ENCODE measurements at places on chromosomes 12 and 14.

GRCh38 chr14:50955373-50956043 is 11.2 kb upstream of the PYGL start:
- DNase-seq = peak; percentile 75

DNA sequence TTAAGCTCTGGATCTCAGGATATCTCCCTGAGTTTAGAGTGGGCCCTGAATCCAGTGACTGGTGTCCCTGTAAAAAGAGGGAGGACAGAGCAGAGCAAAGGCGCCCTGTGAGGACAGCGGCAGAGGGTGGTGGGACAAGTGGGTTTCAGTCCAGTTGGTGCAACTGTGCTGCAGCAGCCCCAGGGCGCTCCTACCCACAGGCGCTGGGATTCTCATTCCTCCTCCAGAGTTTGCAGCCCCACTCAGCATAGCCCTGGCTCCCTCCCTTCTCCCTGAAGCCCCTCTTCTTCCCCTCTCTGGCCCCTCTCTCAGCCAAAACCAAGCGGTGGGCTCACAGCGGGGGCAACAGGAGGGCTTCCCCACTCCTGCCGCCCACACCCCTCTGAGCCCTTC is 1.6 kb downstream of the TMEM179 start:
- DNase-seq = peak; percentile 50

- DNase-seq = no peak
Observed at GRCh38 chr12:6148061-6148460, 23.6 kb upstream of the VWF start.

DNA sequence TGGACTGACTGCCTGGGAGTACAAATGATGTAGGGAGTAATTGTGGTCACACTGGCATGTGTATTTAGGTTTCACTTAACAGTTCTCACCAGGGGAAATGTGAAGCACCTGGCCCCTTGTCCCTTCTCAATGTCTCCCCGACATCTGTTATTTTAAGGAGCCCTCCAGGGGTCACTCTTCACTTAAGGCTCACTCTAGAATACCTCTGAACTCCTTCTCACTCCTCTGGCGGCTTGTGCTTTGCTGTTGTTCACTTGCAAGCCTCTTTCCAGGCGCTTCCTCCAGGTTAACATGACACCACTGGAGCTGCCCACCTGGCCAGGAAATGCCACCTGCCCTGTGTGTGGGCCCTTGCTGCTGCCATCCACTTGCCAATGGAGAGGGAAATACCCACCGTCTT is 56.5 kb upstream of the GZMB start:
- DNase-seq = no peak

DNA sequence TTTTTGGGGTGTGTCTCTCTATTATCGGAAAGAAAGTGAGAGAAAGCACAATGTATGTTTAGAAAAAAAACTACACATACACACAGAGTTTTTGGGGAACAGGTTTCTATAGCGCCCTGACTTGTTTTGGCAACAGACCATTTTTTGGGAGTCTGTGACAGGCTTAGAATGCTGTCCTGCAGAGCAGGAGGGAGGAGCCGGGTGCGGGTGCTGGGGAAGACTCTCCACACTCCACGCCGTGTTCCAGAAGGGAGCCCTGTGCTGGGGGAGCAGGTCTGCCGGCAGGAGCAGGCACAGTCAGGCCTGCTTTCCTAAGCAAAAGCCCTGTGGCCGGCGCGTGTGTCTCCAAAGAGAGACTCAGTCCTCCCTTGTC is 26.5 kb downstream of the CD9 start:
- DNase-seq = peak; percentile 76

- no peak for DNase-seq
Observed at GRCh38 chr14:90696720-90697119, 119.5 kb downstream of the TTC7B start.

GRCh38 chr12:57840726-57841125 is 5.8 kb downstream of the CTDSP2 start:
- DNase-seq = no peak

GRCh38 chr12:6635375-6635855 is 344 bp downstream of the LPAR5 start:
- DNase-seq = no peak

DNA sequence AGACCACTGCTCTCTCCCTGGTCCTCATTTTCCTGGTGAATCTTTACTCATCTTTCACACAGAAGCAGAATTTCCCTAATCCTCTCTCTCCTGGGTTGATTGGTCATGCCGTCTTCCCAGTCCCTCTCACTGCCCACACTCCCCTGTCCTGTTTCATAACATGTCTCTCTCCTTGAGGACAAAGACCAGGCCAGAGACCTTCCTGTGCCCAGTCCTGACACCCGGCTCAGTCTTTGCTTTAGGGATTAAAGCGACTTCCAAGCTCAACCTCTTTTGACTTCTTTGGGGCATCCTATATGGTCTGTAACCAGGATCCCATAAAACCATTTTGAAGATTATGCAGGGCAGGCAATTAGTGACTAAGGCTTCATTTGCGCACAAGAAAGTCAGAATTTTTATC is 105.5 kb downstream of the BCL11B start:
- DNase-seq = no peak

DNA sequence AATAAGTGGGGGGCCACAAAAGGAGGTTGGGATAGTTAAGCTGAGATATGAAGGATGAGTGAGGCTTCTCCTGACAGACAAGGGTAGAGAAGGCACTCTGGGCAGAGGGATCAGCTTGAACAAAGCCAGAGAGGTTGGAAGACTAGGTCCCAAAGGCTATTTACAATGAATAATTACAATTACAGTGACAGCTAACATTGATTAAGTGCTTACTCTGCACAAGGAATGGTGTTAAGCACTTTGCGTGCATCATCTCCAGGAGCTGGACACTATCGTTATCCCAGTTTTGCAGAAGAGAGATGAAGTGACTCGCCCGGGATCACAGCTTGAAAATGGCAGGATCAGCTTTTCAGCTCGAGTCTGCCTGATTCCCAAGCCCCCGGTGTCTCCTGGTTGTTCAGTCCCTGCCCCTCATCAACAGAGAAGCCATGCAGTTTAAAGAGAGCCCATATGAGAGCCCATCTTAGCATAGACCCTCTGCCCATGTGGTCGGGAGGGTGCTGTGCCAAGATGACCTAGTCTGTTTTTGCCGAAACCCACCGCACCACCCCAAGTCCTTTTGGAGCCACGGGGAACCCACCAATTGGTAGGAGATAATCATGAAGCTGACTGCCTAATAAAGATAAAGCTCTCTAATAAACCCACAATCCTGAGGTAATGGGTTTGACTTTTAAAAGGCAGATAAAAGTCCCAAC is 89.9 kb upstream of the HSPB8 start:
- no peak for DNase-seq

DNA sequence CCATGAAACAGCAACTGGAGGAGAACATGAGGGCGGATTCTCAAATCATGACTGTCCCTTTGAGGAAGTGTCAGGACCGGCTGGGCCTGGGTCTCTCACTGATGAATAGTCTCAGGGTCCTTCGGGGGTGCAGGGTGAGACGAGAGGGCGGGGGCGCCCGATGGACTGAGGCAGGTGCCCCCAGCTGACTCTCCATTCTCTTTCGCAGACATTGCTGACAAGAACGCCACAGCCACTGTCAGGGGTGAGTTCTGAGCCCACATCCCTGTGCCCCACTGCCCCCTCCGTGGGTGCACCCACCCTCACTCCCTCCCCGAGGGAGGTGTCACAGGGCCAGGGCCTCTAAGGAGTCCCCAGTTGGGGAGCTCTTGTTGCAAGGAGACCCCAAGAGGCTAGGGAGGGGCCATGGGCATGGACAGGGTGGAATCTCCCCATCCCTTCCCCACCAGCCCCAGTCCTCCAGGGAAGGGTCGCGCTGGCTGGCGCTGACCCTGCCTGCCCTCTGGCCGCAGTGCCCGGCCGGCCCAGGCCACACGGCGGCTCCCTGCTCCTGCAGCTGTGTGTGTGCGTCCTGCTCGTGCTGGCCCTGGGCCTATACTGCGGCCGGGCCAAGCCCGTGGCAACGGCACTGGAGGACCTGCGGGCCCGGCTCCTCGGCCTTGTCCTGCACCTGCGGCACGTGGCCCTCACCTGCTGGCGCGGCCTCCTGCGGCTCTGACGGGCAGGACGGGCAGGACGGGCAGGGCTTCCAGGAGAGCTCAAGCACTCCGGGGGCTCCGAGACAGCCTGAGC is 8.7 kb downstream of the C14orf180 start:
- DNase-seq = no peak

DNA sequence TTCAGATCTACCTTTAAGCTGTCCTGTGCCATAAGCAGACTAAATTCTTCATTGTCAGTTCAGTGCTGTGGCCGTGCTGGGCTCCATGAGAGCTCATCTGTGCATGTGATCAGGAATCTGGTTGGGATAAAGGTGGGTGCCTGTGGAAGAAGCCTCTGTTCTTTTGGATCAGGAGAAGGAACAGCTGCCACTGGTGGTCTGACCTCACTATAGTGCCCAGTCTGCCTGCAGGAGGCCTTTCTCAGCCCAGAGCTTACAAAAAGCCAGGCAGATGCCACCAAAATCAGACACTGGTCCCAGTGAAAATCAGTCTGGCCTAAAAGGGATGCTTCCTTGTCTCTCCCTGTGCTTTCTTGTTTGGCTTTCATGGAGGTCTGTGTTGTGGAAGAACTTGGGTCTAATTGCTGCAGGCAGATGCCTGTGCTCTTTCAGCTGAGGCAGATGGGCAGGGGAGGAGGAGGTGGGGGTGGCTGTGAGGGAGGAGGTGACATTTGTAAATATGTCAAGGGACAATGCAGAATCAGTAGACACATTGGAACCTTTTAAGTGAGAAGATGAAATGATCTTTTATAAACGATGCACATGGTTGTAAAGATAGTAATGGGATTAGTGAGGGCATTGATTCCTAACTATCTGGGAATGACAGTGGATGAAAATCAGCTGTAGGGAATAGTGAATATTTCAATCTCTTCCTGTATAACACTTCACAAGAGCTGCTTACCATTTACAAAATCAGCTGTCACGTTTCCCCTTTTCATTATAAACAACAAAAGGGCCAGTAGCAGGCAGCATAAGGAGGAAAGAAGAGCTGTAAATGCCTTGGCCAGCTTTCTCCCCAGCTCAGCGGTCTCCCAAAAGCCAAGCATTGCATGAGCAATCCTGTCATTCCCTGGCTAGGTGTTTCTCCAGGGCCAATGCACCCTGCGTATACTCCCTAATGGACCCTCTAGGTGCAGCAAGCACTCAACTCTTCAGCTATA is 44.6 kb downstream of the CACNA2D4 start:
- no peak for DNase-seq

DNA sequence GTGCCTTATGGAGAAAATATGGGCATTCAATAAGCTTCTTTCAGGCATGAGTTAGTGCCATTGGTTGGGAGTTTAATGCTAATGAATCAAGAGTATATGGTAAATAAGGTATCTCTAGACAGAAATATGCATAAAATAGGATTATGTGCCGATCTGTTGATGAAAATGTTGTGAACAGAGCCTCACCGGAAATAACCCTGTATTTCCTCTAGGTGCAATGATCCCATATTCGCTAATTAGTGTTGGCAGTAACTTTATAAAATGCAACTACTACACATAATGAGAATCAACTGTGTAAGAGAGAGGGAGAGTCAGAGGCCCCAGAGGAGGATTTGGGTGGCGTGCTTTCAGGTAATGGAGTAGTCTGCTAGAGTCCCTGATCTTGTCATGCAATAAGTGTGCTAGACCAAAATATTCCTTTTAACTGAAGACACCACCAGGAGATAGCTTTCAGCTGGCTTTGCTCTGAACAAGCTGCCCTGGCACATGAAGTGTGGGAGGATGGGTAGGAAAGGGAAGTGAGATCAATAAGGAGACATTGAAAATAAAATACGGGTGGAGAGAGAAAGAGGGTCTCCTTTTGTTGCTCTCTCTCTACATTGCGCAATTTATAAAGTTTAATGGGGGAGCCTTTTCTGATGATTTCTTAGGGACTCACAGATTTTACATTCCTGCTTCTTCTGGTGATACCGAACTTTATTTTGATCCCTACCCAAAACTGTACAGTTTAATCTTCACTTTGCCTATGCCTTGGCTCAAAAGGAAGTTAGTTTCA is 68.6 kb upstream of the PLXNC1 start:
- DNase-seq = no peak

DNA sequence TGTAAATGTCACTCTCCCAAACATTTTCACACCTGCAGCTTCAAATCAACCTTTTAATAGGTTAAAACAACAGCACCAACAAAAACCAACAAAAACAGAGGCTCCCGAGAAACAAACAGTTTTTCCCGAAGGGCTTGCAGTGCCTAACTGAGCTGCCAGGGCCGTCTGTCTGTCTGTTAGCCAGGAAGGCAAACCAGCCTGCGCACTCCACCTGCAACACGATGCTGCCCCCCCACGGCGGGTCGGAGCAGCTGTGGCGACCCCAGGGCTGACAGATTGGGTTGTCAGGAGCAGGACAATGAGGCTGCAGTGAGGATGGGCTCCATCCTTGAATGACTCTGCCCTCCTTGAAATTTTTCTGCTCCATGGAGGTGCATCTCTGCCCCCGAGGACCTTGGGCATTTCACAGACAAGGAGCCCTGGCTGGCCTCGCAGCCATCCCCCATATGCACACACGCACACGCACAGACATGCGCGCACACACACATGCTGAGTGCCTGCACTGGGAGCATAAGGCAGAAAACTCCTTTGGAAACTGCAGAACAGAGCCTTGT is 2.6 kb downstream of the RTL1 start:
- DNase-seq = no peak

GRCh38 chr14:74348241-74348734 is at the start of gene VRTN:
VRTN (plus strand) TSS chr14:74348471; CDS start chr14:74356784, 8,313 bp downstream.
- DNase-seq = no peak

- no peak for DNase-seq
Observed at GRCh38 chr12:117803001-117803400, 165.8 kb downstream of the KSR2 start.

DNA sequence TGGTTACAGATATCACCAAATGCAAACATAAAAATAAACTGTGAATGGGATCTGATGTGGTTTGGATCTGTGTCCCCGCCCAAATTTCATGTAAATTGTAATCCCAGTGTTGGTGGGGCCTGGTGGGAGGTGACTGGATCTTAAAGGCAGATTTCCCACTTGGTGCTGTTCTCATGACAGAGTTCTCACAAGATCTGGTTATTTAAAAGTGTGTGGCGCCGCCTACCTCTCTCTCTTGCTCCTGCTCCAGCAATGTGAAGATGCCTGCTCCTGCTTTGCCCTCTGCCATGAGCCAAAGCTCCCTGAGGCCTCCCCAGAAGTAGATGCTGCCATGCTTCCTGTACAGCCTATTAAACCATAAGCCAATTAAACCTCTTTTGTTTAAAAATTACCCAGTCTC is 47.8 kb downstream of the SLC25A21 start:
- DNase-seq = no peak

GRCh38 chr12:128848371-128848770 is 4.9 kb upstream of the GLT1D1 start:
- DNase-seq = no peak

- no peak for DNase-seq
Observed at GRCh38 chr14:89458713-89459420, 41.8 kb upstream of the FOXN3 start.

DNA sequence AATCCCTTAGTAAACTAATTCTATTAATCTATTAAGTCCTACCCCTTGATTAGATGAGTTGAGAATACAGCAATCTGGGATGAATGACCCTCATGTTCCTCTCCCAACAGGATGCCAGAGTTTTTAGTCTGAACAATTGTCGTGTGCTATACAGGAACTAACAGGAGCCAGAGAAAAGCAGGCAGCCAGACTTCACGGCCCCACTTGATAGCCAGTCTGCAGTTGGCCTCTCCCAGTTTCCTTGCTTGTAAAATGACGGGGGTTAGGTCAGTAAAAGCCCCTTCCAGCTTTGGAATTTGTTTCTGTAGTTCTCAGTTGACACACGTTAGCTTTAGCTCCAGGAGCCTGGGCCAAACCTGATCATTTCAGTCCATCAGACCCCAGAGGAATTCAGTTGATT is 266.8 kb upstream of the FKBP4 start:
- DNase-seq = no peak
